Endothelial cell (in vitro differentiated cells): ENCODE measurements at places on chromosomes 6 and 20.

GRCh38 chr6:27795697-27796494, 116.3 kb downstream of the OR2B2 start:
- DNase-seq, result peak; percentile 78

- no peak for DNase-seq
Measured at GRCh38 chr6:46538800-46539480, 47.7 kb upstream of the RCAN2 start.

- no peak for DNase-seq
Measured at GRCh38 chr6:101760843-101761621, 367.5 kb downstream of the GRIK2 start.

DNA sequence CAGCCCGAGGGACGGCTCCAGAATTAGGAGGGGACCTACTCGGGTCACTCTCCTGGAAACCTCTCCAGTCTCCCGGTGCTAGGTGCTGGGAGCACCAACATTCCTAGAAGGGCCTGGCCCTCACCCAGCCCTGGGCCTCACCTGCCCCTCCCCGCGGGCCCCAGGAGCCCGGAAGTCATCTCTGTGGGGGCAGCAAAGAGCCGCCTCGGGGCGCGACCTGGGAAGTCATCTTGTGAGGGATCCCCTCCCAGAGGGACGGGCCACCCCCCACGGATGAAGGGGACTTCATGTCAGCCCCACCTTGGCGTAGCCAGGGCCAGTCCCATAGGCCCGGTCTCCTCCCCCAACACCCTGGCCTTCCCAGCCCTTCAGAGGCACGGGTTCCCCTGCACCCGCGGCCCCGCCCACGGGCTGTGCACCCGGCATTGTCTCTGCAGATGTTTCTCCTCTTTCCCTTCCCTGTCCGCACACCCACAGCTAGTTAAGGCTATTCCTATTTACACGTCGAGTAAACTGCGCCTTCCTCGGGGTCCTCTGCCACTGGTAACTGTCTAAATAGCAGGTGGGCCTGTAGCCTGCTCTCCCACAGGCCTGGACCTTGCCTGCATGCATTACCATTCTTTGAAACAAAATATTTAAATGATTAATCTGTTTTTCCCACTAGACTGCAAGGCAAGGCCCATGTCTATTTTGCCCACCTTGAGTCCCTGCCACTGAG, 896 bp upstream of the RNASET2 start:
- DNase-seq, result no peak

- no peak for DNase-seq
Measured at GRCh38 chr6:33974030-33974429, 170.2 kb upstream of the MLN start.

DNA sequence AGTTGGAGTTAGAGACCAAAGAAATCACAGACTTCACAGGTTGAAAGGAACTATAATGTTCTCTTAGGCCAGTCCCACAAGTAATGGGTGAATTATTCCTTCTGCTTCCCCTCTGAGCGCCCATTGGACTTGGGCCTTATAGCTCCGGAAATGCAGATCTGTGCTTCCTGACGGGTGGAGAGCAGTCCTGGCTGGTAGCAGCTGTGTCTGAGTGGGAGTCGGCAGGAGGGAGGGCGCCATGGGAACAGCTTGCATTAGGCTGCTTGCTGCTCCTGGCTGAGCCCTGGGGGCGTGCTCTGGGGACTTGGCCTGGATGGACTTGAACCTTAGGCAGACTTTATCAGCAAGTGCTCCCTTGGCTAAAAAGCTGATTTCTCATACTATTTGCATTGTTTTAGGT, 18.4 kb upstream of the NUP153 start:
- DNase-seq, result peak; percentile 48

- no peak for DNase-seq
Measured at GRCh38 chr6:119390247-119390793, 40.8 kb upstream of the MAN1A1 start.

DNA sequence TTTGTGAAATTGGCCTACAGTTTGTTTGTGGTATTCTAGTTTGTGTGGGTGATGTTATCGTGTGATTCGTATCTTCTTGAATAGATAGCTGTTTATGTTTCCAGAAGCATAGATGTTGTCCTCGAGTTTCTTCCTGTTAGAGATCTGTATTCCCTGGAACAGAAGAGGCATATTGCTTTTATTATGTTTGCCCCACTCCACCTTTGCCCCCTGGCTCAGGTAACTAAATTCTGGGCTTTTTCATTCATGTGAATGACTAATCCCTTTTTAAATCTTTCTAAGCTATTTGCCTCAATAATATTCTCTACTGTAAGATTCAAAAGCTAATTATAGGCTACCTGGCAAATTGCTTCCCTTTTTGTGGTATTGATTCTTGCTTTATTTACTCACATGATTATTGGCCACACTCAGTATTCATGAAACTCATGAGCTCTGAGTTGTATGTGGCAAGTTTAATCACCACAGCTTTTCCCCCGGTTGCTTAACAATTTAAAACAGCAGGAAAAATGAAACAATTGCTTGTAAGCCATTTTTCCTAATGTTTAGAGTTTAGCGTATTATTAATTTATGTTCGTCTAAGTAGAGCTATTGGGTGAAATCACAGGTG, 12.6 kb downstream of the RNF217 start:
- DNase-seq, result no peak

- no peak for DNase-seq
Measured at GRCh38 chr6:303948-304558, 11.8 kb downstream of the DUSP22 start.

- DNase-seq, result peak; percentile 26
Measured at GRCh38 chr6:98843271-98844243, 9.2 kb downstream of the POU3F2 start.
